ENCODE measurements at places on chromosomes 13 and 19. TPM values are rescaled to one million over a fixed set of nuclear protein-coding genes. Genes with fewer than 3 reads are reported as not detected.

POGLUT2 gene
- total RNA-seq, result 23.3 TPM

ZNF583 gene
- total RNA-seq, result 5.7 TPM

ZNF439 gene
- 2.3 TPM for total RNA-seq

NTN5 gene
- 0.06 TPM for total RNA-seq

SERTAD3 gene
- total RNA-seq, result 19.4 TPM

F2RL3 gene
- 7.0 TPM for total RNA-seq

IQCN gene
- 0.31 TPM for total RNA-seq

ZNF296 gene
- total RNA-seq, result 0.13 TPM

SIGLEC14 gene
- not detected for total RNA-seq

LRRC25 gene
- total RNA-seq, result not detected

SH2D3A gene
- total RNA-seq, result 0.32 TPM

AXL gene
- total RNA-seq, result 28.4 TPM

PSG2 gene
- not detected for total RNA-seq

LRRC63 gene
- 0.13 TPM for total RNA-seq

CCL25 gene
- total RNA-seq, result not detected

FGF21 gene
- total RNA-seq, result not detected

ICAM5 gene
- 0.16 TPM for total RNA-seq

NANOS3 gene
- 0.94 TPM for total RNA-seq

FOXO1 gene
- total RNA-seq, result 15.9 TPM

PEAK3 gene
- total RNA-seq, result not detected

NLRP12 gene
- 4.2 TPM for total RNA-seq

SMIM17 gene
- 0.63 TPM for total RNA-seq

RYR1 gene
- not detected for total RNA-seq

C19orf85 gene
- total RNA-seq, result not detected

SERPINE3 gene
- not detected for total RNA-seq

SBSN gene
- total RNA-seq, result not detected

UNC13A gene
- total RNA-seq, result 0.57 TPM

DMAC2 gene
- 44.7 TPM for total RNA-seq

LYL1 gene
- 32.2 TPM for total RNA-seq

EPN1 gene
- 199 TPM for total RNA-seq
